Stimulated activated CD8-positive, alpha-beta memory T cell treated with anti-CD3 and anti-CD28 coated beads, Interleukin-2, amount 100 ng/mL, for 48 hours (primary cell): ENCODE measurements at places on chromosomes 11 and 22.
A peak's percentile ranks its signal among the peaks of the same experiment; 100 is the strongest.

DNA sequence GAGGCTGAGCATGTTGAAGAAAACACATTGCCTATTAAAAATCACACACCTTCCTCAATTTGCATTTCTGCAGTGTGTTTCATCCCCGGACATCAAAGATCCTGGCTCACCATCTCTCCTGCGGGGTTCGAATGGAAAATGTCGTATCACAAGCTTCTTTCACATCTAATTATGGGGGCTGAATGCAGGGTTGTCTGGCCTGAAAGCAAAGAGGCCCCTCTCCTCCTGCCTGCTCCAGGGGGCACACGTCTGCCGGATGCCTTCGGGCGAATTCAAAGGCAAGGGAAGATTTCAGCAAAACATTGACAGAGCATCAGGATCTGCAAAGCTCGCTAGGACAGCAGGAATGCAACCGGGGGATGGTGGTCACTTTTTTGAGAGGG, 1447.7 kb downstream of the TBC1D22A start:
- no peak for DNase-seq

- DNase-seq: no peak
Observed at GRCh38 chr11:119807402-119807801, 78.4 kb upstream of the NECTIN1 start.

- peak; percentile 52 for DNase-seq
Observed at GRCh38 chr11:96341211-96342013, 1.6 kb downstream of the MAML2 start.

DNA sequence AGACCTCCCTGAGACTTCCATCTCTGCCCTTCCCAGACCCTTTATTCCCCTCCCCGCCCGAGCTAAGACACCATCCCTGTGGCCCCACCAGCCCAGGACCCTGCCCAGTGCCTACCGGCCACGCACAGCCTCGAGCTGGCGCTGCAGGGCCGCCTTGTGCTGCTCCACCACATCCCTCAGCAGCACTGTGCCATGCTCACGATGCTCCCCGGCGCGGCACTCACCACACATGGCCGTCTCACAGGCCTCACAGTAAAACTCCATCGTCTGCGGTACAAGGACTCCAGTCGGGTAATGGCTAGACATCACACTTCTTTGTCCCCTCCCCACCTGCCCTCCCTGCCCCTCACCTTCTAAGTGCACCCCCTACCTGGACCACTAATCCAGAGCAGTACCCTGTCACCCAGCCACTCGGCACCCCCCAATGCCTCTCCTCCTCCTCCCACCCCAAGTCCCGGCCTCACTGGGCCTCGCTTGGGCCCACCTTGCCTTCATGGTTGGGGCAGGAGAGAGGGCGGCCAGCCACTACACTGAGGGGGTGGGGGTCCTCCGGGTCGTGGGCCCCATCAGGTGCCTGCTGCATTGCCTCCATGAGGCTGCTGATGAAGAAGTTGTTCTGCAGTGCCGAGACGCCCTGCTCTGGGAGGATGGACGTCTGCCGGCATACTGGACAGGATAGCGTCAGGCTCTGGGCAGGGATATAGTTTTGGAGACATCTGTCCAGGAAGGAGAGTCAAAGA, 16.0 kb downstream of the TRIM3 start:
- DNase-seq: no peak

- no peak for DNase-seq
Observed at GRCh38 chr11:56331861-56332491, 13.9 kb upstream of the OR8K1 start.

DNA sequence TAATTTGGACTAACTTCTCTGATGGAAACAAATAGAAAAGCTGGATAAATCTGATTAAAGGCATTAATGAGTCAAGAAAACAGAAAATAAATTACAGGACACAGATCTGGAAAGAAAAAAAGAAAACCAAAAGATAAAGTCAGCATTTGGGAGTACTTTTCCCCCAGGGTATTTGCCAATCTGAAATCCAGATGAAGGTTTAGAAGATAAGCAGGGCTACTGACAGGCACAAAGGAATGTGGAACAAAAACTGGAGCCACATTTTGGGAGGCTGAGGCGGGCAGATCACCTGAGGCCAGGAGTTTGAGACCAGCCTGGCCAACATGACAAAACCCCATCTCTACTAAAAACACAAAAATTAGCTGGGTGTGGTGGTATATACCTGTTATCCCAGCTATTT, 57.2 kb downstream of the SBF2 start:
- no peak for DNase-seq

DNA sequence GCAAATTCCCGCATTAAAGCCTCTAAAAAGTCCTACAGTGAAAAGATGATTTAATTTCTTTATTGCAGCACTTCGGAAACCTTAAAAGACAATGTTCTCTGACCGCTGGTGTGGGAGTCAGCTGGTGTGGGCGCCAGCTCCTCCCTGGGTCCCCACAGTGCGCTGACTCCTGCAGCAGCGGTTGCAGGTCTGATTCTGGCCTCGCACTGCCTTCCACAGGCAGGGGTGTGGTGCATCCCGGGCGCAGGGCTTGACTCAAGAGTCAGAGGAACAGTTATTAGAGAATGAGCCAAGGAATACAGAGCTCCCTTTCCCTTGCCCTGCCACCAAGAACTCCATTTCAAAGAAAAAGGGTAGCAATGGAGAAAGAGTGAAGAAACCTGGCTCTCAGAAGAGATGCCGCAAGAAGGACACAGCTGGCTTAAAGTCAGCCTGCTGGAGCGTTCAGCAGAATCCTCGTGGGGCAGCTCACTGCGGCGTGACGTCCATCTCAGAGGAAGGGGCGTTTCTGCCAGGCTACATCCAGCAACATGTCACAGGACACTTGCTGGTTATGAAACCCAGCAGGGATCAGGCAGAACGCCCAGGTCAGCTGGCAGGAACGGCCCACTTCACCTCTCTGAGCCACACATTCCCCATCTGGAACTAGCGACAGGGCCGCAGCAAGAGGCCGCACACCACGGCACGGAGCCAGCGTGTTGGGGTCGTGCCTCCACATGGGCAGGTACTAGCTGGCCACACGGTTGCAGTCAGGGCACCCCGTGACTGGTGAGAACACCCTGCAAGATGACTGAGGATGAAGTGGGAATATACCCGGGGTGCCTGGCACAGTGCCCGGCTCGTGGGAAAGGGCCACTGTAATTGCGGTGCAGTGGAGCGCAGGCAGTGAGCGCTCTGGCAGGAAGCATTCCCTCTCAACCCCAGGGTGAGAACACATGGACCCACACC, 18.1 kb upstream of the EFCAB6 start:
- DNase-seq: no peak

DNA sequence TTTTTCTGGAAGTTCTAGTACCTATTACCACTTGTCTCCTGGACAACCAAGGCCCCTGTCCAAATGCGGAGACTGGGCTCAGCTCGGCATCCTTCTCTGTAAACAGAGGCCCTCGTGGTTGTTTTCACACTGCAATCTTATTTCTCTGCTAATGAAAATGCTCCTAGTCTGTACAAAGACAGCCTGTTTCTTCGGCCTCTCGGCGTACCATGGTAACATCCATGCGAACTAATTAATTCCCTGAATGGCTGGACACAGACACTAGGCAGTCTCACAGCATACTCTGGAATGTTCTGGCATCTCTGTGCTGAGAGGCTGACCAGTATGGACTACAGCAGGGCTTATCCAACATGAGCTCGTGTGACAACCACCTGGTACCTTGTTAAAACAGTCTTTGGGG, 5.7 kb downstream of the POLR3H start:
- DNase-seq: no peak

DNA sequence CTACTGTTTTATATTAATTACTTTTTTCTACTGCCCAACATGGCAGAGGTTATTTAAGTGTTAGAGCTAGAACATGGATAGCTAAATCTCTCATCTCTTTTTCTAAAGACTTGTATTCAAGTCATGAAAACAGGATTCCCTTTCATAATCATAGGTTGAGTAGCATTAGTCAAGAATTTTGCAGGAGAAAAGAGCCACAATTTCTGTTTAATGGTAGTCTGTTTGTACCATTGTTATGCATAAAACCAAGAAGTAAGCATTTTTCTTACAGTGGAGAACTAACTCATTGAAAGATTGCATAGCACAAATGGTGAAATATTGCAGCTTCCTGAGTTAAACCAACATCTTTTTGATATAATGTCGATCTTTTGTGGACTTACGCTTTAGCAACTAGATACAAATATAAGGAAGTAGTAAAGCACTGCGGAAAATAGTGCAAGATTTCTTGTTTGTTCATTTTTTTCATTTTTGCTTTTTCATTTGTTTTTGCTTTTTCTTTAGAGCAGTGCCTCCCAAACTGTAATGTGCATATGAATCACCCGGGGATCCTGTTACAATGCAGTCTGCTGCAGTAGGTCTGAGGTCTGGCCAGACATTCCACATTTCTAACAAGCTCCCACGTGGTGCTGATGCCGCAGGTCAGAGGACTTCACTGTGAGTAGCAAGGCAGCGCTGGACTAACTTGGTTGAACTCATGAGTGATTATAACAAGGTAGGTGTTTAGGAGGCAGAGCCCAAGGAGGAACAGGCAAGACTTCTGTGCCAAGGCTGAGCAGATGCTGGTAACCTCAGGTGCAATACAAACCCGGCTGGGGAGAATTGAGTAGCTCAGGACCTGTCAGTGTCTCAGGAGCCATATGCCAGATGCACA, 4.6 kb downstream of the ETS1 start:
- DNase-seq: no peak

- DNase-seq: no peak
Observed at GRCh38 chr22:39612811-39613548, 42.4 kb downstream of the CACNA1I start.

- DNase-seq: no peak
Observed at GRCh38 chr11:113153847-113154246, 160.5 kb upstream of the TTC12 start.
